ENCODE measurements at places on chromosomes 2 and 18.

- no peak for DNase-seq
Measured at GRCh38 chr18:78773819-78774218, 205.8 kb upstream of the SALL3 start.

DNA sequence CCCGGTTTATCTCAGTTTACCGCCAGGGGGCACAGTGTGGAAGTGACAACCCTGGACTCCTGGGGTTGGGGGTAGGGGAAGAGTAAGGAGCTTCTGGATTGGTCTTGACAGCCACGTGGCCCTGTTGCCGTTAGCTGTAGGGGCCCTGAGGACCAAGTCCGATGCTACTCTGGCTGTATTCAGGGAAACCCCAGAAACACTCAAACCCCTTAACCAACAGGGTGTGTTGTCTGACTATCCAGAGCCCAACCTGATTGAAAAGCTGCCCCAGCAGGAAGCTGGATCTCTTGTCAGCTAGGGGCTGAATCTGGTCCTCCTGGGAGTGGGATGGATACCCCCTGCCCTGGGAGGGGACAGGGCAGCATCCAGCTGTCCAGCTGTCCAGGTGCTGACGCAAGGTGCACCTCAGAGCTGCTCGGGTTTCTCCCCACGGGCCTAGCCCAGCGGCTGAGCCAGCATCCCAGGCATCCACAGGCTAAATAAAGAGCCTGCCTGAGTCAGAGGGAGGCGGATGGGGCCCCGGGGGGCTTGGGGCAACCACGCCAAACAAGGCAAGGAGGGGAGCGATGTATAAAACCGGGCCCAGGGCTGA is 3.1 kb upstream of the GMPPA start:
- peak; percentile 20 for DNase-seq

GRCh38 chr2:160696087-160696452 is 202.5 kb upstream of the RBMS1 start:
- DNase-seq = no peak

GRCh38 chr2:71704131-71704561 is 250.8 kb downstream of the DYSF start:
- no peak for DNase-seq

GRCh38 chr2:217851191-217852020 is 151.4 kb downstream of the TNS1 start:
- DNase-seq = no peak

- no peak for DNase-seq
Measured at GRCh38 chr2:38185012-38185491, 109.1 kb upstream of the CYP1B1 start.

GRCh38 chr18:31825772-31826171 is 65.1 kb upstream of the SLC25A52 start:
- no peak for DNase-seq

GRCh38 chr2:24330161-24330560 is 30.2 kb downstream of the ITSN2 start:
- DNase-seq = no peak

DNA sequence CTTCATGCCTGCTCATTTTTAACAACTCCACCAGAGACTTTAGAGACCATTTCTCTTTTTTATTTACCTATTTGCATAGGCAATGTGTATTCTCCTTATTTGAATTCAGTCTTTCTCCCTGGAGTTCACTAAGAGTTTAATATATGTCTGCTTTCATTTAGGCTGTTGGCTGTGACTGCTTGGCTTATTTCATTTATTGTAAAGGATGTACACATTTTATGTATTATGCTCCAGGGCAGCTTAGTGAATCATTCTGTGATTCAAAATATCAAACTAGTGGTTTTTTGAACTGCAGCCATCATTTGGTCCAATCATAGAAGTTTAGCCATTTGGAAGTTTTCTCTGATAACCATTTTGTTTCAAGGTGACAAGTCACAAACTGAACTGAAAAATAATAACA is 229.6 kb downstream of the LPIN1 start:
- DNase-seq = no peak

GRCh38 chr2:200860092-200860795 is 4.2 kb downstream of the CLK1 start:
- no peak for DNase-seq

DNA sequence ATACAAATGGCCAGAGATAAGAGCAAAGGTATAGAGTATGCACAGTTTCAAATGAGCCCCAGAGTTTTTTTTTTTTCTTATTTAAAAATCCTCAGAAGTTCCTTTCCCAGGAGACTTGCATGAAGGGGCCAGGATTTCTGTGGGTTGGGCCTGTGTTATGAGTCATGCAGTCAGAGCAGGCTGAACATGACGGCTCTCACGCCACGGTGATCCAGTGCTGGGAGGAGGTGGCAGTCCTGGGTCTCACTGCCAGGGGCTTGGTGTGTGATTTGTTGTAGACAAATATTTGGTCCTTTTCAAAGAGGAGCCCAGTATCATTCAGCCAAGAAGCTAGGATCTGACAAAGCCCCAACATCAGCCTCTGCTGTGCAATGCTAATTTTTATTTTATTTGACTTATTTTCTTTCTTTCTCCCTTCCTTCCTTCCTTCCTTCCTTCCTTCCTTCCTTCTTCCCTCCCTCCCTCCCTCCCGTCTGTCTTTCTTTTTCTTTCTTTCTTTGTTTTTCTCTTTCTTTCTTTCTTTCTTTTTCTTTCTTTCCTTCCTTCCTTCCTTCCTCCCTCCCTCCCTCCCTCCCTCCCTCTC is 10.4 kb upstream of the KCNE4 start:
- no peak for DNase-seq

DNA sequence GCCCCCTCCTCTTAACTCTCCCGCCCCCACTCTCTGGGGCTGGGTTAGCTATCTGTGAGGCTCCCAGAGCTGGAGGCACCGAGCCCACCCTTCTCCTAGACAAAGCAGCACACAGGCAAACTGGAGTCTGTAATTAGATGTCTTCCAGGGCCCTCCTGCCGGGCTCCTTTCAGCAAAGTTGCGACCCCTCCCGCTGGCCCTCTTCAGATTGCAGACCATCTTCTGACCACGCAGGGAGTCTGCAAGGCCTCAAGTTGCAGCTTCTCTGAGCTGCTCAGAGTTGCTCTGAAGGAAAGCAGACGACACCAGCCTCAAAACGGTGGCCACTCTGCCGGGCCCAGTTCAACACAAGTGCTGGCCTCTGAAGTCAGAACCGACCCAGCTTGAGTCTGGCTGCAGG is 228.4 kb upstream of the COPS8 start:
- no peak for DNase-seq

DNA sequence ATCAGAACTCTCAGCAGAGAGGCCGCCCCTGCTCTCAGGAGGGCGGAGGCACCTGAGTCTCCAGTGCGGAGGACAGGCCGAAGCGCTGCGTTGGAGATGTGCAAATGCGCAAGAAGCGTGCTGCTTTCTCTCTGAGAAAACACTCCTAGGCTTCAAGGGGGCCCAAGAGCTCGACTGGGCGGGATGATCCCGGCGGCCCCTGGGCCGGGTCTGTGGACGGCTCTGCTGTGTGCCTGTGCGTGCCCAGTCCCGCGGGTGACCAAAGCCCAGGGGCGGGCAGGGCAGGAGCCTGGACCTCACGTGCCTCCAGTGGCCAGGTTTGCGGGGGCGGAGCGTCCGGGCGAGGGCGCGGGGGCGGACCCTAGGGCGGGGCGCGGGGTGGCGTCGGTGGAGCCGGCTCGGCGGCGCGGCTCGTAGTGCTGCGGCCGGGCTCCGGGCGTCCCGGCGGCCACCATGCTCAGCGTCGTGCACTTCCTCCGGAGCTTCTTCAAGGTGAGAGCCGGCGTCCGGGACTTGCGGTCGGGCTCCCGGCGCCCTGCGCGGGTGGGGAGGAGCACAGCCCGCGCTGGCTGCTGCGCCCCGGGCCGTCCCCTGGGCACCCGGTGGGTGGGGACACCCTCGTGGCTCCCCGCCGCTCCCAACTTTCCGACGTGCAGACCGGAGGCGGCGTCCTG is at the start of gene ARHGEF4:
Gene ARHGEF4, plus strand, starts transcription at position 414 of the 674 bp plus-strand sequence. Its CDS starts 40 bp downstream, at position 454.
- DNase-seq = no peak

- no peak for DNase-seq
Measured at GRCh38 chr2:193824474-193824873, 1629.7 kb upstream of the TMEFF2 start.

DNA sequence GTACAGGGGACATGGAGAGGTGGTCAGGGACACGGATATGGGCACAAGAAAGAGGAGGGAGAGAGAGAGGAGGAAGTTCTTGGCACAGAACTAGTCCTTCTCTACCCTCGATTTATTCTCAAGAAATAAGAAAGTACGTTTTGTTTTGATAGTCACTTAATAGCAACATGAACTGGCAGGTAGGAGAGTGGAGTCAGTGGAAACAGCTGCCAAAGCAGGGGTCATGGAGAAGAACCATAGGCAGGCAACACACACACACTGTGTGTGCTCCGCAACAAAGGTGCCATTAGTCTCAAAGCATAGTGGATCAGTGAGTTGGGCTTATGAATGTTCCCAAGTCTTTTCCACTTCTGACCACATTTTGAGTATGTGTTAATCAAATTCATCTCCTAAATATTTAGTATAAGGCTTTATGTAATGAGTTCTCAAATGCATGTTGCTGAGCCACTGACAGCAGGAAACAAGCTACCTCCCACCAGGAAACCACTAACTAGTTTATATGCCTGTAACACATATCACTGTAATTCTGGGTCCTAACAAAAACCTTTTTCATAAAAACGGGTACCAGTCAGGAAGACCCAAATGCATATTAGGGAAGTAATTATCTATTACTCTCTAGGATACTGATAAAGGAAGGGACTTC is 41.1 kb downstream of the IWS1 start:
- no peak for DNase-seq

DNA sequence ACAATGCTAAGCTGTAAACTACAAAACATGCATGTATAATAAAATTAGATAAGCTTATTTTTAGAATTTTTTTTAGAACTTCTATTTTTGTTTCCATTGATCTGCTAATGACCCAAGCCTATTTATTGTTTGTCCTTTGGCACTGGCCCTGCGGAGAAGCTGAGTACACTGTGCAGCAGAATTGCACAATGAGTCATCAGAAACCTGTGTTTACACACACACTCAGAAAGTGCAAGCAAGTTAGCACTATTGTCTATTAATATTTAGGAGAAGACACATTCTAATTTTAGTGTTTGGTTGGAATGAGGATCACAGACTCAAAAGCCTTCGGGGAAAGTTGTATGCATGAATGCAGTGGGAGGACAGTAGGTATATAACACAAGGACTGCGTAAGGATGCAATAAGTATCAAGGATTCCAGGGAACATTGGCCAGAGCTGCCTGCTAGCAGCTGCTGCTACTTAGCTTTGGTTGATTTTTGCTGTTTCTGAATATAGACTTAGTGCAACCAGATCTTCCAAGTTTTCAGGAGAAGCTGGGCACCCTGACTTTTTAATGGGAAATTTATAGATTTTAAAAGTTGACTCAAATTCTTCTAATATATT is 128.2 kb downstream of the KCNH7 start:
- no peak for DNase-seq

- DNase-seq = no peak
Measured at GRCh38 chr2:55585451-55586080, 31.9 kb downstream of the PPP4R3B start.

- DNase-seq = no peak
Measured at GRCh38 chr2:203751685-203752271, 45.3 kb downstream of the CD28 start.

- no peak for DNase-seq
Measured at GRCh38 chr2:100655936-100656534, 93.2 kb downstream of the PDCL3 start.

DNA sequence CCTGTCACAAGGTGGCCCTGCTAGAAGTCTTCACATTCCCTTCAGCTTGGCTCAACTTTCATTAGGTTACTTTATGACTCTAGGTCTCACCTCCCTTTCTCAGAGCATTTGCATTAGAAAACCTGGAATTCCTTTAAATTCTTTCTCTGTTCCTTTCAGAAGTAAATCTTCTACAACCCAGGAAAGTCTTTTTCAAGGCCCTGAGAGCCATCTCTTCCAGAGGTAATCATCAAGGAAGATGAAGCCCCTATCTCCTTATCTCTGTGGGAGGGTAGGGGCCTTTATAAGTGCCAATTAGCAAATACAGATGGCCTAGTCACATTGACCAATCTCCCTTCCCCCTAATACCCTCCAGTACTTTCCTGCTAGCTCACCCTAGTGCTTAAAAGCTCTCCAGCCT is 848.0 kb upstream of the FAM98A start:
- DNase-seq = no peak

DNA sequence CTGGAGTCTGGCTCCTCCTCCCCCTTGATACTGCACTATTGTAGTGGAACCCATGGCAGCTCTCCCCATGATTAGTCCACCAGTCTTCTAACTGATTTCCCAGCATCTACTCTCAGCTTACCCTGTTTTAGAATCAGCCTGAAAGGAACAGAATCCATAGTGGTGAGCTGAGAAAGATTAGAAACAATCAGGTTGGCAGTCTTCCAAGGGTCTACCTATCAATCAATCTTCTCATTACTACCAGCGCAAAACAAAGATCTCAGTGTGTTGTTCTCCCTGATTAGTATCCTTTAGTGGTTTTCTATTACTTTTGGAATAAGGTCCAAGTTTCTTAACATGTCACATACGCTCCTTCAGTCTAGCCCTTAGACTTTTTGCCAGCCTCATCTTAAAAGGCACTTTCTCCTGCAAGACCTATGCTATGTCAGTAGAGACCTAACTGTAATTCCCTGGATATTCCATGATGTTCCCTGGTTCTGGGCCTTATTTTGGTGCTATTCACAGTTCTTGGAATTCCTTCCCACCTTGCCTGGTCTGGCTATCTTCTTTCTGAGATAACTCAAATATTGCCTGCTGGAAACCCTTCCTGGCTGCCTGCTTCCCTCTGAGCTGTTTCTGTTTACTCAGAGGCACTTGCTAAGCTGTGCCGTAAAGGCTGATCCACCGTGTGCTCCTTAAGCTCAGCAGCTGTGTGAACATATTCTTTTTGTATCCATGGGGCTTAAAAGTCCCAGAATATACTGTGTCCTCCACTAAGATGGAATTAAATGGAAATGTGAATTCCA is 32.6 kb downstream of the LAMA3 start:
- DNase-seq = no peak

- DNase-seq = no peak
Measured at GRCh38 chr2:96809216-96809882, 6.7 kb upstream of the CNNM3 start.

- no peak for DNase-seq
Measured at GRCh38 chr2:167480232-167480985, 592.1 kb downstream of the XIRP2 start.

DNA sequence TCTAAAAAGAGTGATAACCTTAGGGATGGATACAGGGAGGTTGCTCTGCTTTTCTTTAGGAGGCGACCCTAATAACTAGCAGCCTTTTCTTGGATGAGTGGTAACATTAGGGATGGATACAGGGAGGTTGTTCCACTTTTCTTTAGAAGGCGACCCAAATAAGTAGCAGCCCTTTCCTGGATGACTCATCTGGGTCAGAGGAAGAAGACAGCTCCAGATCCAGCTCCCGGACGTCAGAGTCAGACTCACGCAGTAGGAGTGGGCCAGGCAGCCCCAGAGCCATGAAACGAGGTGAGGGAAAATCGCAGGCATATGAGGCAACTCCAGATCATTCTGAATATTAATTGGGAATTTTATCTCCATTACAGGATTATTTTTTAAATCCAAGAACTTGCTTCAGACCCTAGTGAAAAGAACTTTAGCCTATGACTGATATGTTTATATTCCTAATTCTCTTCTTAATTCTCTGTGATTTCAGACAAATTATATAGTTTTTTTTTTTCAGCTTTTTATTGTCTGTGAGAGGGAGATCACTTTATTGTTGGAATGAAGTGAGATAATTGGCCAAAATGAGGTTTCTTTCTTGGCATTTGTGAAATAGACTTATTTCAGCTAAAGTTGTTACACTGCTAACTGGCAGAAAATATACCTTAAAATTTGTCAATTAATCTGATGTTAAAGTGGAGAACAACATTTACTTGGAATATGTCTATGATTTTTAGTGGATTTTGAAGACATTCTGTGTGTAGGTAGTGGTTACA is 31.2 kb upstream of the C1GALT1C1L start:
- no peak for DNase-seq

Measured in activated T-helper 1 cell treated with anti-CD3 and anti-CD28 coated beads, Interleukin-2, amount 50 U/mL, for 16 hours (primary cell).